H7 (cell line): ENCODE measurements at places on chromosomes 1 and 21.

DNA sequence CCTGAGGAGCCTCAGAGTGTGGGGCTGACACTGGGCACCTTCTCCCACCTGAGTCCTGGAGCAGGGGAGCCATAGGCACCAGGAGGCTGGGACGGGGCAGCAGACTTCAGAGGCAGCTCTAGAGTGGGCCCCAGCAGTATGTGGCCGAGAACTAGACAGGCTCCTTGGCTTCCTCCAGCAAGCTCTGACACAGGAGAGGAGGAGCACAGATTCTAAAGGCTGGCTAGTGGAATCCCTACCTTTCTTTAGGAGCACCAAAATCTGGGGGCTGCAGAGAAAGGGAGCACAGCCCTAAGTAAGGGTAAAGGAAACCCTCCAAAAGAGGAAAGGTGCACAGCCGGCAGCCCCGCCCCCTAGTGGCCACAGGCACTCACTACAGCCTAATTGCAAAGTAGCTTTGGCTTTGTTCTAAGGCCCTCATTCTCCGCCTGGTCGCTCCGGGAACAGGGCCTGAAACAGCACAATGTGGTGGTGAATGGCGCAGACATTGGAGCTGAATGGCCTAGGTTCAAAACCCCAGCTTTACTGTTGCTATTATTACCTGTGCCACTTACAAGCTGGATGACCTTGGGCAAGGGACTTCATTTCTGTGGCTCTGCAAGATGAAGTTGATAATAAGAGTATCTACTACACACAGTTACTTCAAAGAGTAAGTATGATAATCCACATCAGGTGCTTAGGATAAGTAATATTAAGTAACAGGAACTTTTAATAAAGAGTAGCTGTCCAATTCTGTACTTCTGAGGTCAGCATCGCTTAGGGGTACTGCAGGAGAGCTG is 8.8 kb upstream of the GUCA2A start:
- peak; percentile 87 for DNase-seq

- DNase-seq, result no peak
Observed at GRCh38 chr21:18931237-18931636, 527.7 kb upstream of the TMPRSS15 start.

- DNase-seq, result no peak
Observed at GRCh38 chr1:29004288-29004687, 89.9 kb downstream of the EPB41 start.

- peak; percentile 63 for DNase-seq
Observed at GRCh38 chr21:45768740-45769048, 125.2 kb downstream of the PCBP3 start.

- DNase-seq, result peak; percentile 96
Observed at GRCh38 chr1:25875154-25875855, at the start of gene PAQR7. TSS of gene PAQR7 (minus strand) at chr1:25875708. CDS start at chr1:25863839, 11,869 bp downstream.

DNA sequence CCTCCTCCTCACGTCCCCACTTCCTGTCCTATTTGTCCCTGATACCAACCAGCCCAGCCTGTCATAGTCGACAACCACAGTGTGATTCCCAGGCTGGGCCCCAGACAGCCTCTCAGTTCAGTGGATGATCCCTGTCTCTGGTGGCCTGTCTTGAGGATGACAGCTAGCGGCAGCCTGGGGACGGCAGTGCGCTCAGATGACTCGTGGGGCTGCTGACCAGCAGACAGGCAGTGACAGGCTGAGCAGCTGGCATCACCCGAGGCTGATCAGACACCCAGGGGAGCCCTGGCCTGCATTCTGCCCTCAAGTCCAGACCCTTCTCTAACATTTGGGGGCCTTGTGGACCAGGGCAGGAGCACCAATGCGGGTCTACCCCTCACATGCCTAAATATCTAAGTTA is 21.0 kb downstream of the NKAIN1 start:
- no peak for DNase-seq

GRCh38 chr1:153357853-153358690 is at the start of gene S100A9:
TSS of gene S100A9 (plus strand) at chr1:153357854. CDS start at chr1:153358284, 430 bp downstream.
- DNase-seq, result peak; percentile 25

- DNase-seq, result no peak
Observed at GRCh38 chr1:93853940-93854339, 25.1 kb downstream of the DNTTIP2 start.

- DNase-seq, result peak; percentile 61
Observed at GRCh38 chr1:24438423-24438901, 22.9 kb downstream of the NIPAL3 start.

GRCh38 chr1:61670016-61670415 is 54.9 kb downstream of the TM2D1 start:
- DNase-seq, result no peak

DNA sequence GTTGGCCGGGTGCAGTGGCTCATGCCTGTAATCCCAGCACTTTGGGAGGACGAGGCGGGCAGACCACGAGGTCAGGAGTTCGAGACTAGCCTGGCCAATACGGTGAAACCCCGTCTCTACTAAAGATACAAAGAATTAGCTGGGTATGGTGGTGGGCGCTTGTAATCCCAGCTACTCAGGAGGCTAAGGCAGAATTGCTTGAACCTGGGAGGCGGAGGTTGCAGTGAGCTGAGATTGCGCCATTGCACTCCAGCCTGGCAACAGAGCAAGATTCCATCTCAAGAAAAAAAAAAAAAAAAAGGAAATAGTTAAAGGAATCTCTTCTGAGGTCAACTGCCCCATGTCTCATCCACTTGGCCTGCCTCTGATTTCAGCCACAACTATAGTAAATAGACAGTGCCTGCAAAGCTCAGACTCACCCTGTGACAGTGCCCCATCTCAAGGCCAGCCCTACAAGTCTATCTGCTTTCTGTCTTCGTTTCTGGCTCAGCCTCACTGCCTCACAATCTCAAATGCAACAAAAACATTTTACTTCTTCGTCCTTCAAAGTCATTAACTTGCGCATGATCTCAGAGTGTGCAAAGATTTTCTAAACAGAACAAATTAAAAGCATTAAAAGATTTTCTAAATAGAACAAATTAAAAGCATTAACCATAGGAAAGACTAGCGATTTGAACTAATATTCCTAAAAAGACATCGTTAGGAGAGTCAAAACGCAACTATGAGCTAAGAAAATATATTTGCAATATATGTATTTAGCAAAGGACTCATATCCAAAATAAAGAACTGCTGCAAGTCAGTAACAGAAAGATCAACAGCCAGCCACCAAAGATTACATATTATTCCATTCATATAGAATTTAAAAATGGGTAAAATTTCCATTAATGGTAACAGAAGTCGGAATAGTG is 65.0 kb upstream of the PRDX6 start:
- DNase-seq, result no peak

DNA sequence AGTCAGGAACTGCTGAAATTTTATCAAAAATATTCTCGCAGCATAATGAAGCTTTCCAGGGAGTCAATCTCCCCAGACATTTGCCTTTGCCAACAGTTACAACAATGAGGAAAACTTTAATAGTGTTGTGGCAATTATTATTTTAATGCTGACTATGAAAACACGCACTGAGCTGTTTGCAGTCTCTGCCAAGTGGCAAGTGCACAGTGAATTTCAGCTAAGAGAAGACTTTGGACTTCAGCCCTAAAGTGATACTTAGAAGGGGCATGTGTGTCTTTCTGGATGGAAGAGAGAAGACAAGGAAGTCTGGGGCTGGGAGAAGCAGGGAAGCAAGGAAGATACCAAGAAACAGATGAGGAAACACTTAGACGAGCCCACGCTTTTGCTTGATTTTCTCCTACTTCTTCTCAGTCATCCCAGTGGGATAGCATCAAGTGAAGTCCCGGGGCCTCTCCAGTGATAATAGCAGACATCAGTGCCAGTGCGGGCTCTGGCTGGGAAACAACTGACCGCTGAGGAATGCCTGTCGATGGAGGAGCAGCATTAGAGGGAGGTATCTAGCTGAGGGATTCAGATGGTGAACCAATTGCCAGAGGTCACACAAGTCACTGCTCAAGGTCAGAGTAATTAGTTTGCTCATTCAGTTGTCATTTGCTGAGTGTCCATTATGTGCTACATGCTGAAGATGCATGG is 196.3 kb downstream of the TTLL7 start:
- no peak for DNase-seq

GRCh38 chr1:200925831-200926230 is 31.1 kb downstream of the INAVA start:
- DNase-seq, result no peak

DNA sequence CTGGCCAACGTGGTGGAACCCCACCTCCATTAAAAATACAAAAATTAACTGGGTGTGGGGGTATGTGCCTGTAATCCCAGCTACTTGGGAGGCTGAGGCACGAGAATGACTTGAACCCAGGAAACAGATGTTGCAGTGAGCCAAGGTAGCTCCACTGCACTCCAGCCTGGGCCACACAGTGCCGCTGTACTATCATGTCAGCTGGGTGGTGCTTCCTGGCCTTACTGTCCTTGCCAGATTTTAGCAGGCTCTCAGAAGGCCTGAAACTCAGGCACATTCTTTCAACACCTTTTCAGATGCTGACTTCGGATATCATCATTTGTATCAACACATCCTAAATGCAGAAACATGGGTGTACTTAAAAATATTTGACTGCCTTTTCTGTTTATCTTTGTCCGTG is 31.6 kb upstream of the NBL1 start:
- DNase-seq, result no peak

GRCh38 chr1:212503714-212504113 is 71.0 kb downstream of the NENF start:
- no peak for DNase-seq

- peak; percentile 37 for DNase-seq
Observed at GRCh38 chr1:226125831-226126230, 60.7 kb downstream of the ACBD3 start.

DNA sequence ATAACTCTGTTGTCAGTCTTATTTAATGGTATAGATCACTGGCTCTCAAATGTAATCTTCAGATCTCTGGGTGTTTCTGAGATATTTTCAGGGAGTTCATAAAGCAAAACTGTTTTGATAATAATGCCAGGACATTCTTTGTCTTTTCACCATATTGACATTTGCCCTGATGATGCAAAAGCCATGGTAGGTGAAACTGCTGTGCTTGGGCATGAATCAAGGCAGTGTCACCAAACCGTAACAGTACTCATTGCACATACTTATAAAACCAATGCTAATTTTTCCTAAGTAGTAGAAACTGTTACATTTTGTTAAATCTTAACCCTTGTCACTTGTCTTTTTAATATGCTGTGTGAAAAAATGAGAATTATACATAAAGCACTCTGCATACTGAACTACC is 76.0 kb downstream of the RPS6KC1 start:
- no peak for DNase-seq

GRCh38 chr1:52426371-52426770 is 22.0 kb downstream of the PRPF38A start:
- DNase-seq, result no peak

- DNase-seq, result no peak
Observed at GRCh38 chr1:173749137-173749536, 34.4 kb downstream of the KLHL20 start.

- DNase-seq, result no peak
Observed at GRCh38 chr1:156489935-156490293, 10.7 kb downstream of the MEF2D start.

DNA sequence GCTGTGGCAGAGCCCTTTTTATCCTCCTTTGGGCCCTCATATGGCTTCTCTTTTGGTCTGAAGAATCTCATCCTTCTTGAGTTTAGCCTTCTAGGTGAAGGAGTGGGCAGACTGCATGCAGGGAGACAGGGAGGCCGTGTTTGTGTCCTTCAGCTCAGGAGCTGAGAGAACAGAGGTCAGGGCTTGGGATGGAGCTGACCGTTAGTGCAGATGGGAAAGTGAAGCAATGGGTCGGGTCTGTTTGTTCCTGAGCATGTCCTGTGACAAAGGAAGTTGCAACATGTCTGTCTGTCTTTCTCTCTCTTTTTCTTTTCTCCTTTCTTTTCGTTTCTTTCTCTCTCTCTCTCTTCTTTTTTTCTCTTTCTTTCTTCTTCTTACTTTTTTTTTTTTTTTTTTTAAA is 14.9 kb downstream of the MAPKAPK2 start:
- DNase-seq, result no peak

GRCh38 chr1:40029608-40030007 is 10.9 kb upstream of the CAP1 start:
- DNase-seq, result no peak

GRCh38 chr1:22341791-22342605 is 109.7 kb upstream of the ZBTB40 start:
- DNase-seq, result peak; percentile 54

GRCh38 chr1:99004861-99005442 is at the start of gene PLPPR5:
TSS of gene PLPPR5 (minus strand) at chr1:99004861. CDS start at chr1:99004671, 190 bp downstream.
- peak; percentile 36 for DNase-seq
